Thoracic aorta (tissue), 2 donors: ENCODE measurements at places on chromosomes 1 and 21. TPM values are rescaled to one million over a fixed set of nuclear protein-coding genes. Genes with fewer than 3 reads are reported as not detected.

- no peak for DNase-seq
- no peaks in the 10 kb centered on the region for H3K4me1 ChIP-seq
- H3K27me3 ChIP-seq = no peaks in the 10 kb centered on the region
- H3K4me3 ChIP-seq = no peak overlapping the region
- H3K36me3 ChIP-seq = peaks cover 34% of the 10 kb centered on the region
- H3K27ac ChIP-seq = no peak overlapping the region
These were observed 18.5 kb upstream of the ATP13A2 start for GRCh38 chr1:17030206-17030605.

GRCh38 chr21:45613396-45613795 lies 30.1 kb upstream of the PCBP3 start:
- no peaks in the 10 kb centered on the region for H3K27me3 ChIP-seq
- no peaks in the 10 kb centered on the region for H3K4me1 ChIP-seq
- H3K4me3 ChIP-seq = no peak overlapping the region
- DNase-seq = no peak

GRCh38 chr1:240091614-240092300 lies at the start of gene FMN2:
TSS of gene FMN2 (plus strand) at chr1:240091883. CDS start at chr1:240092110, 227 bp downstream.
- no peak for DNase-seq
- H3K27me3 ChIP-seq = no peaks in the 10 kb centered on the region
- H3K27ac ChIP-seq = no peak within 1 kb of the TSS
- H3K36me3 ChIP-seq = no peaks in the 10 kb centered on the region
- peaks cover 22% of the 10 kb centered on the region for H3K4me1 ChIP-seq

The AHDC1 gene
- 38.3 TPM for total RNA-seq
